ENCODE measurements at places on chromosomes 1 and 21.

- DNase-seq: no peak
These were observed 6.5 kb downstream of the TAL1 start for GRCh38 chr1:47225430-47226100.

- DNase-seq: no peak
These were observed 152.8 kb downstream of the GRIK3 start for GRCh38 chr1:36881541-36881940.

DNA sequence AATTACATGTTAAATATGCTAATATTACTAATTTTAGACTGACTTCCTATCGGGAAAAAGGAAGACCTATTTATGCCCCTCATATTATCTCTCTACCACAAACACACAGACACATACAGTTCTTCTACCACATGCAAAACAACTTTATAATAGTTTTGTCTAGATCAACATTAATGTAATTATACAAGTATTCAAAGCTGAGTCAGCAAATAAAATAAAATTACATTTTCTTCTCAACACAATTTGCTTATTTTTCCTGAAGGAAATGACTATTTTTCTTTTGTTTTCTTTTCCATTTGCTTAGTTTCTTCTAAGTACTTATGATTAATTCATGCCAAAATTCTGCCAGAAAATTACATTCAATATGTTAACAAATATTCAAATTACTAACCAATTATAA lies 654.2 kb downstream of the AMY1C start:
- no peak for DNase-seq

GRCh38 chr1:71548398-71548890 lies 467.6 kb upstream of the ZRANB2 start:
- no peak for DNase-seq
